ENCODE measurements at places on chromosomes 5 and 9.

- no peak for DNase-seq
These were observed 25.1 kb downstream of the PPIP5K2 start for GRCh38 chr5:103145196-103145595.

DNA sequence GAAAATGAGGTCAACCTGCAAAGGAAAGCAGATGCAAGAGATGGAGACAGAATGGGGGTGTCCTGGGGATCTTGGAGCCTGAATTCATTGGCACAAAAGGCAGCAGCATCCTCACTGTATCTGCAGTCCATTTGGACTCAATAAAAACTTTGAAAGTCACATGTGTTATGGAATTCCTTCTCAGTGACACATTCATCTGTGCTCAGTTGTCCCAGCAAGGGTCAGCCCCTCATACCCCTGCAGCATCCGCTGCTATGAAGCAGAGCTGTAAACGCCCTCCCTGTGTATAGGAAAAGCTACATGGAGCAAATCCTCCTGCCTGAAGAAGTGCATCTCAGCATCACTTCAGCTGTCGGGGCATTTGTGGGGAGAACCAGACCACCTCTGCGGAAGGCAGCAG, 14.5 kb upstream of the RARS1 start:
- no peak for DNase-seq

- DNase-seq, result no peak
These were observed 63.1 kb downstream of the RNF130 start for GRCh38 chr5:180008433-180008832.

DNA sequence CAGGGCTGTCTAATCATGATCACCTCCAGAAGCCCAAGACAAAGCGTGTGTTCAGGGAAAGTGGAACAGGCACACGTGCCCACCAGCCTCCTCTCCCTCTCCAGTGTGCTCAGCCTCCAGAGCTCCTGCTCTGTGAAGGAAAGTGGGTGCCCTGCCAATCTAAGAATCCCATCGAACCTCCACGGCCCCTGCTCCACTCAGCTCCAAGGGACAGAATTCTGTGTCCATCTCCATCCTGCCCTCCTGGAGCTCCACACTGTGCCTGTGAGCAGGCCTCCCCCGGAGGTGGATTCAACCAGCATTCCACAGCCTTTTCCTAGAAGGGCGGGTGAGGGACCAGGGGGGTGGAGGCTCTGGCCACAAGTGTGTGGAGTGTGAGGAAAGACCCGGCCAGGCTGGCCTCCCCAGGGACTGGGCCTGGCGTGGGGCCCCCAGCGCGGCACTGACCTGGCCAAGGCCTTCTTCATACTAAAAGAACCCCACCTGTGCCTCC, 6.0 kb downstream of the EEIG1 start:
- no peak for DNase-seq

DNA sequence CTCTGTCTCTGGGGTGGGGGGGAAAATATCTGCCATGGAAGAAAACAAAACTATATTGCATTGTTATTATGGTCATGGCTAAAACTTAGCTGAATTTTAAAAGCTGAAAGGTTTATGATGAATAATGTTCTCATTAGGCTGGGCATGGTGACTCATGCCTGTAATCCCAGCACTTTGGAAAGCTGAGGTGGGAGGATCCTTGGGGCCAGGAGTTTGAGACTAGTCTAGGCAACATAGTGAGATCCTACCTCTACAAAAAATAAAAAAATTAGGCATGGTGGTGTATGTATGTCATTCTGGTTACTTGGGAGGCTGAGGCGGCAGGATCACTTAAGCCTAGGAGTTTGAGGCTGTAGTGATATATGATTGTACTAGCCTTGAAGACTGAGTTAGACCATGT, 44.5 kb downstream of the IPO11 start:
- no peak for DNase-seq

GRCh38 chr9:92439921-92440750, 15.9 kb upstream of the OMD start:
- DNase-seq, result peak; percentile 5

DNA sequence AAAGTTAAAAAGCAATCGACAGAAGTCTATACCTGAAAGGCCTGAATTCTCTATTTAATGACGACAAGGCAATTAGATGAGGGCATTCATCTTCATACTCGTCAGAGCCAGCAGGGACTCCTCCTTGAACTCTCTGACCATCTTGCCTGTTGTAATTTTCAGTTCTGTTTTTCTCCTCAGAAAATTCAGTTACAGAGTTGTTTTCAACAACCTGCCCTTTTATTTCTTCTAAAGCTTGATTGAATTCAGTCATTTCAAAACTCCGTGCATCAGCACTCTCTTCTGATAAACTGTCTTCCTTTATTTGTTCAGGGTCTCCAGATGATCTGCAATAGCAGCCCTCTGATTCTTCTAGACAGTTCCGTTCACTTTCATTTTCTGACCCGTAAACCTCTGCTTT, 15.6 kb downstream of the RIOK2 start:
- no peak for DNase-seq

DNA sequence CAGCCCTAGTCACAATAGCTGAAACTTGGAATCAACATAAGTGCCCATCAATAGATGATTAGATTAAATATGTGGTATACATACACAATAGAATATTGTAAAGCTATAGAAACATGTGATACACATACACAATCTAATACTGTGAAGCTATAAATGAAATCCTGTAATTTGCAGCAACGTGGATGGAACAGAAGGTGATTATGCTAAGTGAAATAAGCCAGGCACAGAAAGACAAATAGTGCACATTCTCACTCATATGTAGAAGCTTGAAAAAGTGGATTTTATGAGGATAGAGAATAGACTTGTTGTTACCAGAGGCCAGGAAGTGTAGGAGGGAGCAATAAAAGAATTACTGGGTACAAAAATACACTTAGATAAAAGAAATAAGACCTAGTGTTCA, 181.5 kb upstream of the TYRP1 start:
- DNase-seq, result no peak

- no peak for DNase-seq
These were observed 41.7 kb downstream of the AHRR start for GRCh38 chr5:362978-363765.

- DNase-seq, result no peak
These were observed 1079.9 kb upstream of the CDH6 start for GRCh38 chr5:30113542-30113941.

GRCh38 chr5:155954701-155955445, 372.1 kb upstream of the SGCD start:
- no peak for DNase-seq

DNA sequence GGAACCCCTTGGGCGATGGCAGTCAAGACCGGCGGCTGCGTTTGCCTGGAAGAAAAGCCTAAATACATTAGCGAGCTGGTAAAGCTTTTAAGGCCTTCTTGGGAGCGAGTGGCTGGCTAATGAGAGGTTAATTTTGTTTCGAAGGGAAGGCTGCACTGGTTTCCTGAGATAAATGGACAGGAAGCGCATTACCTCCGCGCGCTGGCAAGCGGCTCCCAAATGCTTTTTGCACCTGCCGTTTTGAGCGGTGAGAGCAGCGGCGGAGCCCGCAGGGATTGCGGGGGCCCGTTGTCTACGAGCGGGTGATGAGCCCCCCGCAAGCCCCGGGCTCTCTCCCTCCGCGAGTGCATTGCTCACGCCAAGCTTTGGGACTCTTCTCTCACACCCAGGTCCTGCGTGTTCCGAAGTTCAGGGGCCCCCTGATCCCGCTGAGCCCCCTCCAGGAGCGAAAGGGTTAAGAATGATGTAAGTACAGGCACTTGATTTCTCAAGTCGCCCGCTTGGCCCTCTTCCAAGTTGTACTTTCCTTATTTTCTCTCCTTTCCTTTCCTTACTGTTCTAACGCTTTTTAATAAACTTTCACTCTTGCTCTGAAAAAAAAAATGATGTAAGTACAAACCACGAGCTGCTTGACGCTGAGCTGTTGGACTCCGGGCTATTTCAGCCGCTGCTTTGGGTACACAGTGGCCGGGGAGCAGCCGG, 3.1 kb upstream of the RGMB start:
- peak; percentile 33 for DNase-seq

DNA sequence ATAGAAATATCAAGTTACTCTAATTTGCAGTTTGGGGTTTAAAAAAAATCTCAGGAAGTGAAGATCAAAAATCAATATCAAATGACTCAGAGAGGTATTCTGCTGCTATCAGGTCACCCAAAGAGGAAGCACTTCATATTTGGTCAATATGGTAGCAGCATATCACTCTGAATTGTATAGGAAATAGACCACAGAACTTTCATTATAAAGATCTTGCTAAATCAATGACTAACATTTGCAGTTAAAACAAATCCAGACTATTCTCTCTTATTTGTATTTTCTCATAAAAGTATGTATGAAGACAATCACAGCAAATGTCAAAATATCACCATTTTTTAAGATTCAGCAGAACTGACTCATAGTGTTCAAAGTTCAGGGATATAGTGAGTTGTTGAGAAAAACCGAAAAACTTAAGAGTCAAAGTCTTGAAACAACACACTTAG, 105.8 kb upstream of the PCSK1 start:
- DNase-seq, result no peak

DNA sequence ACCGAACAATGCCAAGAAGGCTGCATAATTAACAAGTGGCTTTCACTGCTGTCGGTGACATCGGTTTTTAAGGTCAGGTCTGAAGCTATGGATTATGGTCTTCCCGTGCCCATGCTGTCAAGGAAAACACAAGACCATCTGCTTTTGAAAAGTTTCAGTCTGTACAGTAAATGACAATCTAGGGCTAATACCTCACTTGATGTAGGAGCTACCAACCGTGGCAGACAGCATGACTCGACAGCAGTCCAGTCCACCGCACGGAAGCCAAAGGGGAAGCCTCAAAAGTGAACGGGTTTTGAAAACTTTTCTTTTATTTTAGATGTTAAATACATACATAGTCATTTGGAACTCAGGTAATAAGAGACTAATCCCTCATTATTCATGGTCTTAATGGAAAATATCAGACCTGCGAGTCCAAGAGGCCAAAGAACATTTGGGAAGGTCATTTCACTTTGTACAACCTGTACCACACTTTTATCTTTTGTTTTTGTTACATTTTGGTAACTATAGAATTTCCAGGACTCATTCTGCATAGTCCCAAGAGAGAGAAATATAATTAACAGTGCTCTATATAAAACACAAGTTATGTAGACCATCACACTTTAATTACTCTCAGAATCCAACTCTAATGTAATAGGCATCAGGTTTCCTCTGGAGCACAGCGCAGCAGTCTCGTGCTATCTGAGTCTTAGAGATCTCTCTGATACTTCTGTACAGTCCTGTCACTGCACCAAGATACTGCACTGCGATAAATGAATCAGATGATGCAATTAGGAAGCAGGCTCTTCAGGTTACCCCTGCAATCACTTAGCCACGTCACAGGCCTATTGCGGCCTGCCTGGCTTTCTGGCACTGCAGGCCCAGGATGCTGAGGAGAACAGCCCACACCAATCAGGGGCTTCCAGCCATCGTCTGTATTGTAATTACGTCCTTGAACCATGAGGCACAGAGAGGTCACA, 184.9 kb downstream of the FANCC start:
- no peak for DNase-seq

DNA sequence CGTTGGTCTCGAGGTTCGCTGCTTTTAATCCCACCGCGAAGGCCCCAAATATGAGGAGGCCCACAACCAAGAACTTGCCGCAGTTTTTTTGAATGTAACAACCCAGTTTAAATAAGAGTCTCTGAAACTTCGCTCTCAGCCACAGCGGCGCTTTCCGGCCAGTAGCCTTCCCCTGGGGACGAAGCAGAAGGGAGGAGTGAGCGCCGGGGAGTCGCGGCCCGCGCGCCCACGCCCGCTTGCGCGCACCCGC, 10.4 kb downstream of the PTCH1 start:
- DNase-seq, result no peak

- DNase-seq, result no peak
These were observed 34.1 kb upstream of the C5orf47 start for GRCh38 chr5:173954671-173955521.

GRCh38 chr5:31106278-31106677, 87.2 kb upstream of the CDH6 start:
- DNase-seq, result no peak

DNA sequence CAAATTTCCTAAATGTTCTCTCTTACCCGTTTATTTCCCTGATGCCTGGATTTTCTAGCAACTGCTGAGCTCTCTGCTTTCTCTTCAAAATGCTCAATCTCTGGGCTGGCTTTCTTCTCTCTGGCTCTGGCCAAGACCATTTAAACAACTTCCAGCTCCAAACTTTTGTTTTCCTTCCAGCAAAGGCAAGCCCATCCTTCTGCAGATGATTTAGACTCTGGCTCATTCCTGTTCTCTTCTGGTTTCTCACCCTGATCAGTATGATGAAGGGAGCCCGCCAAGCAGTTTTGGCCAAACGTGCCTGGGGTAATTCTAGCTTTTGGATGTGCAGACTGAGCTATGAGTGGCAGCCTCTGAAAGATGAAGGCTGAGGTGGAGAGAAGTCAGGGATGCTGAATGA, 78.1 kb downstream of the HSPA4 start:
- DNase-seq, result no peak

DNA sequence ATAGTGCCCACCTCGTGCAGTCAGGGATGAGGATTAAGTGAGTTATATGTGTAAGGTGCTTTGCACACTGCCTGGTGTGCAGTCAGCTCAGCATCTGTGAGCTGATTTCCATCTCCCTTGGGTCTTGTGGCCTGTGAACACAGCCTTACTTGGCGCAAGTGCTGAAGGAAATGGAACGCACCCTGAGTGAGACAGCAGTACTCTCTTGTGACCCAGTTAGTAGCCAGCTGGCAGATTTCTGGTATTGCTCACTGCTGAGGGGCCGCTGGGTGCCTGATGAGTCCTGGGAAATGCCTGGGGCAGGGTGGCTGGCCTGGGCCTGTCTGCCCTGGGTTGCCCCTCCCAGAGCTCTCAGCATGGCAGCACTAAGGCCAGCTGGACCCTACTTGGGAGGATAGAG, 90.9 kb upstream of the BOD1 start:
- no peak for DNase-seq

DNA sequence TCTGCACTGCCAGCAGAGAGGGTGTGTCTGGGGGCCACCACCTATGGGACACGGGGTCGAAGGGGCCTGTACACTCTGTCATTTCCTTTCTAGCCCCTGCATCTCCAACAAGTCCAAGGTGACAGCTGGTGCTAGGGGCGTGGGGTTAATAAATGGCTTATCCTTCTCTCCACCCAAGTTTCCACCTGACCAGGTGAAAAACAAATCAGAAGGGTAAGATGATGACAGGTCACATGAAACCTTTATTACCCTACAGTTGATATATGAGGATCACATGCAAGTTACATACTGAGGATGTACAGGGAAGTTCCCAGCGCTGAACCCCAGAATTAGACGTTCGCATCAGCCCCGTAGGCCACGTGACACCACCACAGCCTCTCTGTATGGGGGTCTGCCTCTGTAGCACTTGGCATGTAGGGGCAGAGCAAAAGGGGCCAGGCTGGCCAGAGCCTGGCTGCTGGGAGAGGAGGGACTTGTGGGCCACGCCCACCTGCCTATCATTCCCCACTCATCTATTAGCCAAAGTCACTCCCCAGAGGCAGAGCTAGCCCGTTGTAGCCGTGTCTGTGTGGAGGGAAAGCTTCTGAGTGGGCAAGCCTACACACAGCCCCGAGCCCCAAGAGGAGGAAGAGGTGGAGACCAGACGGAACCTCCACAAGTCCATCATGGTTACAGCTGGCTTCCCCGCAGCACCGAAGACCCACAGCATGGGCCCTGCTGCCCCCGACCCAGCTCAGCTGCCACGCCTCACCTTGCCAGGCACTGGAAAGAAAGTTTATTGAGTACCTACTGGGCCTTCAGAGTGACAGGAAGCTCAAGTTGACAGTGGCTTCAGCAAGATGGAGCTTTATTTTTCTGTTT, 2.2 kb downstream of the TMEM141 start:
- DNase-seq, result no peak

Measured in CD8-positive, alpha-beta T cell (primary cell).